ENCODE measurements at places on chromosomes 2 and 18. TPM values are rescaled to one million over a fixed set of nuclear protein-coding genes. Genes with fewer than 3 reads are reported as not detected.

- DNase-seq, result no peak
Observed at GRCh38 chr2:199405241-199405640, 52.5 kb downstream of the SATB2 start.

The TEX44 gene
- polyA plus RNA-seq, result not detected

DNA sequence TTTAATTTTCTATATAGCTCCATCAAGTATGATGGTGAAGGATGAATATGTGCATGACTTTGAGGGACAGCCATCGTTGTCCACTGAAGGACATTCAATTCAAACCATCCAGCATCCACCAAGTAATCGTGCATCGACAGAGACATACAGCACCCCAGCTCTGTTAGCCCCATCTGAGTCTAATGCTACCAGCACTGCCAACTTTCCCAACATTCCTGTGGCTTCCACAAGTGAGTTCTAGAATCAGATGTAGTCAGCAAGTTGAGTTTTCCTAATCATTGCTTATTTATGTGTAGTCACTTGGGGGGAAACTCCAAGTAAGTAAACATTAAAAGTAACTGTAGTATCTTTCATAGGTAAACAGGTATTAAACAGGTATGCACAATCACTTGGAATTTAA, 24.8 kb downstream of the SMAD4 start:
- DNase-seq, result no peak

GRCh38 chr2:205119136-205119535, 563.2 kb upstream of the NRP2 start:
- no peak for DNase-seq

DNA sequence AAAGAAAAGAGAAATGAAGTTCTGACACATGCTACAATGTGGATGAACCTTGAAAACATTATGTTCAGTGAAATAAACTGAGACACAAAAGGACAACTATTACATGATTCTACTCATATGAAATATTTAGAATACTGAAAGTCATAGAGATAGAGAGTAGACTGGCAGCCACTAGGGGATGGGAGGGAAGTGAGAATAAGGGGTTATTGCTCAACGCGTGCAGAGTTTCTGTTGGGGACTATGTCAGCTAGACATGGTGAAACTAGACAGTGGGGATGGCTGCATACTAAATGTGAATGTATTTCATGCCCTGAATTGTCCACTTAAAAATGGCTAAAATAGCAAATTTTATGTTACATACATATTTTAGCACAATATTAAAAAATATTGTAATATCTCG, 108.7 kb upstream of the ATL2 start:
- DNase-seq, result no peak

DNA sequence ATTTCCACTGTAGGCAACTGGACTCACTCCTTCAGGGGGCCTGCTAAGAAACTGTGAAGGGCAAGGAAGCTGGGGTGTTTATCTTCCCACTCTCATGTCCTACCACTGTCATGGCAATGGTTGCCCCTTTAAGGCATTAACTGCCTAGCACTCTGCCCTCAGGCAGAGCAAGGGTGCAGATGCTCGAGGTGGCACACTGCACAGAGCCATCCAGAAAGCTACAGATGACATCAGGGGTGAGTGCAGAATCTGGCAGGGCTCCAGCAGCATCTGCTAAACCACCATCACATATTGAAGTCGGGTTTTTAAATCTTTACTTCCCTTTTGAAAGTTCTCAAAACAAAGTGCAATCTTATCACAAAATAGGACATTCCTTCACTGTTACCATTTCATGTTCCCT, 75.4 kb downstream of the RAPGEF4 start:
- no peak for DNase-seq

The NDUFV2 gene
- polyA plus RNA-seq, result 98.3 TPM

The MC5R gene
- not detected for polyA plus RNA-seq

DNA sequence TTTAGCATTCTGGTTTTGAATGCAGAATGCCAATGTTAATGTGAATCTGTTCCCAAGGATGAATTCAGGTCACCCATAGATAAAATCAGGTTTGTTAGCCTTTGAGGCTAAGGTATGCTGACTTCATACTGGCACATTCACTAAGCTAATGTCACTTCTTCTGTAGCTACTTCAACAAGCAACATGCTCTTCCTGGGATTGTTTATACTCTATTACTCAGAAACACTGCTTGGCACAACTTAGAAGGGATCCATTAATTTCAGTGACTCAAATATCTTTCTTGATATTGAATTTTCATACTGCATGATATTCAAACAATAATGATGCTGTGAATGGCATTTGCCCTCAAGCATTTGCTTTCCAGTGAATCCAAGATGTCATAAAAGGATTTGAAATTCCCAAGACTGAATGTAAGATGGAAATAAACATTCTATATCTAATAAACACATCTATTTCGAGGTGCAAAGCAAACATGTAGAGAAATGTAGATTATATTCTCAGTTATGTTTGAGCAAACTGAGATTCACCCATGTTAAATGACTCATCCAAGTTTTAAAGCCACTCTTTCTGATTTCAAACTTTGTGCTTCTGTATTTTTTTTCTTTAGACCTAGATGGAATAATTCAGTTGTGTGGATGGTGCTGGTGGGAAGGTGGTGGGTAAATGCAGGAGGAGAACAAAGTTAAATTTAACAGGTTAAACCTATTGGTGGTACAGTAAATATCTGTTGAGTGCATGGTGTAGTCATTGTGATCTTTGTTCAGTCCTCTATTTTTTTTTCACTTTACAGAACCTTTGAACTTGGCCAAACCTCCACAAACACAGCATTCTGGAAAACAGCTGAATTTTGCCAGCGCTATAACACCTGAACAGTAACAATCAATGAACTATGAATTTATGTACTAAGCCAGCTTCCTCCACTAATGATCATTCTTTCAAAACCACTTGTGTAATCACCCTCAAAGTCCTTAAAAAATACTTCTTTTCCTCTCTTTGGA, 162.1 kb upstream of the XIRP2 start:
- no peak for DNase-seq

Data from mammary epithelial cell (primary cell).